ENCODE measurements at places on chromosomes 16 and 17.

DNA sequence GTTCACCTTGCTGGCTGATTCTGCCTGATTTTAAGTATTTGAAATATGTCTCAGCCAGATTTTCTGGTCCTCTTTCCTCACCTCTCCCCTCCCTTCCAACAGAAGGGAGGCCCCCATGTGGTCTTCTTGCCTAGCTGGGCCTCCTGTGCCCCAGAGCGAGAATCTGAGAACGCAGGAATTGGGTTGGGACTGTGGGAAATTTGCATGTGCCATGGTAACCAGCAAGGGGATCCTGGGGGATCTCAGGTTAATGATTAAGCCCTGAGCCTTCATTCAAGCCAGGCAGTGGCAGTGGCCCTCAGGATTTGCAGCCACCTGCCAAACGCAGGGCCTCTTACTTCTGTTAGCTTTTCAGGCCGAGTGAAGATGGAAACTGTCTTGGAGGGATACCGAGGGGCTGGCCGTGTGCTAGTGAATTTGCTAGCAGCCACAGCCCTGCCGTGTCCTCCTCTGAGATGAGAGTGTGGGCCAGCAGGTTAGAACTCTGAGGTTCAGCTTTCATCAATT, 40.2 kb downstream of the KSR1 start:
- DNase-seq, result no peak

DNA sequence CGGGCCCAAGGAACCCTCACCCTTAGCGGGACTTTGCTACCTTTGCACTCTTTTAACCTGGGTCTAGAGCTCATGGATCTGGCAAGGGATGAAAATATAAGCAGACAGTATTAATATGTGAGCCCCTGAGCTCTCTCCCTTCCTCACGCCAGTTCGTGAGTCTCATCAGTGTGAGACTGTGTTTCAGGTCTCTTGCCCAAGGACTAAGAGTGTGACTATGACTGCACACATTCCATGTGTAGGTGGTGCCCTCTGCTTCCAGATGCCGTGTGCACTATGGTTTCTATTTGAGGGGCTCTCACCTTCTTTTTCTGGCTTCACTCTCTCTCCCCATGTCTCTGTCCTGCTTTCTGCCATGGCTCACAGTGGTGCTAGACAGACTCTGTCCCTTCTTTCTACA, 40.5 kb downstream of the DHRS7B start:
- DNase-seq, result no peak

DNA sequence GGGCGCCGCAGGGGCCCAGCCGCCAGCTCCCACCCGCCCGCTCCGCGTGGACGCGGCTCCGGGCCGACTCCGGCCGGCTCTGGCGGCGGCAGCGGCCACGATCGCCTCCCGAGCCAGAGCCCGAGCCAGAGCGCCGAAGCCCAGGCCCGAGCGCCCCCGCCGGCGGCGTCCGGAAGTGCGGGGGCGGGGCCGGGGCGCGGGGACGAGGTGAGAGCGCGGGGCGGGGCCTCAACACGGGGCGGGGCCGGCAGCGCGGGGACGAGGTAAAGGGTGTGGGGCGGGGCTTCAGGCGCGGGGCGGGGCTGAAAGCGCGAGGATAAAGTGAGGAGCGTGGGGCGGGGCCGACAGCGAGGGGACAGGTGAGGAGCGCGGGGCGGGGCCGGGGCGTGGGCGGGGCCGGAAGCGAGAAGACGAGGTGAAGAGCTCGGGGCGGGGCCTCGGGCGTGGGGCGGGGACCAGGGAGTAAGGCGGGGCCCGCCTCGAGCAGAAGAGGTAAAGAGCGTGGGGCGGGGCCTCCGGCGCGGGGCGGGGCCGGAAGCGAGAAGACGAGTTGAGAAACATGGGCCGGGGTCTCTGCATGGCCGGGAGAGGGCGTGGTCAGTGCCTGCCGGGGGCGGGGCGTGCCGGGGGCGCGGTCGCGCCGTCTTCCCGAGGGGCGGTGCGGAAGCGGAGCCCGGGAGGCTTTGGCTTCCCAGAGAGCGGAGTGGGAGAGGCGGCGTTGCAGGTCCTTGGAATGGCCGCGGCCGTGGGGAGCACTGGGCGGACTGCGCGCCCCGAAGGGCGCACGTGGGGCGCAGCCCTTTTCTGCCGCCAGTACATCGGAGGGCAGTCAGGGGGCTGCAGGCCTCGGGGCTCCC, at the start of gene AXIN1:
Gene AXIN1, minus strand, starts transcription at position 177 of the 857 bp plus-strand sequence. CDS start 5,698 bp downstream, outside the sequence.
- DNase-seq, result peak; percentile 85

DNA sequence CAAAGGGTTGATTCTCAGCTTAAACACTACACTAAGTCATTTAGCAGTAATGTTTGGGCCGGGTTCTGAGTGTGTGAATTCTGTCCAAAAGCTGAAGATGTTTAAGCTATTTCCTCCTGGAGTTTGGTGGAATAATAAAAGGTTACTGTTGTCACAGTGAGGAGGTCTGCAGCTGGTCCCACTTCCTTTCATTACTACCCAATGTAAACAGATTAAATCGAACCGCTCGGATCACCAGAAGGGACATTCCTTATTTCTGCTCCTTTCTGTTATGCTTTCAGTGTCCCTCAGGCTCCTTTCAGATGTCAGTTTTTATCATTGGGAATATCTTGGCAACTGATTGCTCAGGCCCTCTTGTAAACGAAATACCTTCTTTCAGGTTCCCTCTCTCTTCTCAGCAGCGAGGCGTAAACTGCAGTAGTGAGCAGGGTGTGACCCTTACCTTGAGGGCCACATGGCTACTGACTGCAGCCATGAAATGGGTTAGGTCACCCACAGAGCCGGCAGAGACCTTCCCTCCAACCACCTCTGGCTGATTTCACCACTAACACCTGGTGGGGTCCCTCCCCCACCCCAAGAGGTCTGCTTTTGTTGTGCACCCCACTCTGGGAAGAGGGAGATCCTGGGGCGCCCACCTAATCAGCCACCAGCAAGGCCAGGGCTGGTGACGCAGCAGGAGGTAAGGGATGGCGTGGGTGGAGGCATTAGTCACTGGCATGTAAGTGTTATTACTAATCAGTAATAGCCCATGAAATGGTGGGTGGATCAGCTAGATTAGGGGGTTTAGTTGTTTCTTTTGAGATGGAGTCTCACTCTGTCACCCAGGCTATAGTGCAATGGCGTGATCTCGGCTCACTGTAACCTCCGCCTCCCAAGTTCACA, 117.6 kb downstream of the VPS53 start:
- no peak for DNase-seq

GRCh38 chr16:50068550-50068949, 2.8 kb downstream of the HEATR3 start:
- no peak for DNase-seq

- no peak for DNase-seq
These were observed 12.1 kb upstream of the ALDOA start for GRCh38 chr16:30053376-30054015.

DNA sequence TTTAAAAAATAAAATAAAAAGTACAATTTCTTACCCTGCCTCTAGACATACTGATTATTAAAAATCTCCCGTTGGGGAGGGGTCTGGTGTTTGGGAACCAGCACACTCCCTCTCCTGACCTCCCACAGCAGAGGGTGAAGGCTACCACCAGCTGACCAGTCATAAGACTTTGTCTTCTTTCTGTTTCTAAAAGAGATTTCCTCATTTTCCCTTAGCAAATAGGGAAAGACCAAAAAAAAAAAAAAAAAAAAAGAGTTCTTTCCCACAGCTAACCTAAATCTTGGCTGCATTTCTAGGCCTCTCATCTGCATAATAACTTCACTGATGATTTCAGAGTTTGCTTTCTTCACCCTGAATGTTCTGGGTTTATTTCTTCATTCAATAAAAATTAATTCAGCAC, 30.3 kb downstream of the CDK5RAP3 start:
- no peak for DNase-seq

- DNase-seq, result no peak
These were observed 2.4 kb downstream of the RHBDF2 start for GRCh38 chr17:76498876-76499251.

GRCh38 chr17:68155692-68156091, 92.2 kb upstream of the AMZ2 start:
- DNase-seq, result no peak

GRCh38 chr16:19179546-19180490, 11.8 kb downstream of the SYT17 start:
- peak; percentile 33 for DNase-seq

GRCh38 chr17:44279666-44280391, 11.9 kb upstream of the SLC4A1 start:
- DNase-seq, result peak; percentile 42

GRCh38 chr17:45385331-45385997, 47.2 kb downstream of the ARHGAP27 start:
- peak; percentile 84 for DNase-seq

- no peak for DNase-seq
These were observed at the start of gene OR1F1 for GRCh38 chr16:3187798-3188674. TSS of gene OR1F1 (plus strand) at chr16:3188204.

DNA sequence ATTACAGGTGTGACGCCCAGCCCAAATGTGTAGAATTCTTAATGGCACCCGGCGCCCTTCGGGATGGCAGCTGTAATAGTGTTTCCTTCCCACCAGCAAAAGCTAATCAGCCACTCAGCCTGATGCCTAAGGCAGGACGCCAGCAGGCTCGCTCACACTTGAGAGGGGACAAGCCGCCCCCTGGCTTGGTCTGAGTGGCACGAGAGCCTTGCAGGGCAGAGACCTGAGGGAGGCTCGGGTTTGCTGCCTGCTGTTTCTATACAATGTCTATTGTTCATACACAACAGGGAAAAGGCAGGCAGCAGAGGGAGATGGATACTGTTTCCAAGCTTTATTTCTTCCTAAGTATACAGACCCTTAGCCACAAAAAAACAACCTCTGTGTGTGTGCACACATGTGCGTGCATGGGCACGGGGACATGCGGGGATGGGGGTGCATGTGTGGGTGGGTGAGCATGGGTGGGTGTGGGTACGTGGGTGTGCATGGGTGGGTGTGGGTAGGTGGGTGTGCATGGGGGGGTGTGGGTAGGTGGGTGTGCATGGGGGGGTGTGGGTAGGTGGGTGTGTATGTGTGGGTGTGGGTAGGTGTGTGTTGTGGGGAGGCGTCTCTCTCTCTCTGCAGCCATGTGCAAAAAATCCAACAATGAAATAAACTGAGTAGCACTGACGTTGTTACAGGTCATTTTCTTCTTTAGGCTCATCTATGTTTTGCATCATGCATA, 10.0 kb downstream of the SLC38A8 start:
- no peak for DNase-seq

GRCh38 chr17:14299280-14300141, 1.4 kb upstream of the HS3ST3B1 start:
- DNase-seq, result no peak

- peak; percentile 92 for DNase-seq
These were observed 583.4 kb upstream of the PSMD7 start for GRCh38 chr16:73713251-73713650.

DNA sequence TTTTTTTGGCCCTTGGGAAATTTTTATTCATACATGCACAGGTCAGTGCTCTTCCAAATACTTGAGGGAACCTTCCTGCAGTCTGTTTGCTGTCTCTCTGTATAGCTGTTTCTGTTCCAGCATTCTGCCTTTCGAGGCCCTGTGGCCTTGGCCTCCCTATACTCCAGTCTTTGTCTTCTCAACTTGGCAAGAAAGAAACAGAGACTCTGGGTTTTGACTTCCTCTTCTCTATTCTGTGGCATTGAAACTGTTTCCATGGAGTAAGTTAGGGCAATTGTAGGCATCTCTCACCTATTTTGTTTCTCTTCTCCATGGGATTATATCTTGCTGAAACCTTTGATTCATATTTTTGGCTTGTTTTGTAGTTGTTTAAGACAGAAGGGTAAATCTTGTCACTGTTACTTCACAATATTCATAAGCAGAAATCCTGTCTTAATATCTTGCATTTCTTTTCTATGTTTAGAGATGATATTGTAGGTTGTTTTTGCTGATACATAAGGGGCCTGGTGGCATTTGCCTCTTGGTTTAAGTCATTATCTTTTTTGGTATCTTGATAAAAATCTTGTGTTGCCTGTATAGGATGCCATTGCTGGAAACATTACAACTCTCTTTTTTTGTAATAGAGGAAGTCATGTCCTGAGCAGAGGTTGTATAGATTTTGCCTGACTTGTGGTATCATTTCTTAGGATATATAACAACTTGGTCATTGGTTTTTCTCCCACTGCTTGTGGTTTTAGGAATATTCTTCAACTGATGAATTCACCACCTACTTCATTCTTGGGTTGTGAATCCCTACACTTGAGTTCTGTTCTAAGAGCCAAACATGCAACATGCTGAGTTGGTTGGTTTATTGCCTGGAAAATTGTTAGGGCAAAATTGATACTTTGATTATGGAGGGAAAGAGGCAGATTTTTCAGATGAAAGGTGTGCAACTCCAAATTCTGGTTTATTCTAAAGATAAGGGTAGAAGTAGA, 168.6 kb downstream of the FTO start:
- DNase-seq, result peak; percentile 7

GRCh38 chr16:3401719-3402397, 843 bp downstream of the ZNF174 start:
- DNase-seq, result no peak

- DNase-seq, result no peak
These were observed 16.9 kb upstream of the CDRT15L2 start for GRCh38 chr17:20562587-20562986.

DNA sequence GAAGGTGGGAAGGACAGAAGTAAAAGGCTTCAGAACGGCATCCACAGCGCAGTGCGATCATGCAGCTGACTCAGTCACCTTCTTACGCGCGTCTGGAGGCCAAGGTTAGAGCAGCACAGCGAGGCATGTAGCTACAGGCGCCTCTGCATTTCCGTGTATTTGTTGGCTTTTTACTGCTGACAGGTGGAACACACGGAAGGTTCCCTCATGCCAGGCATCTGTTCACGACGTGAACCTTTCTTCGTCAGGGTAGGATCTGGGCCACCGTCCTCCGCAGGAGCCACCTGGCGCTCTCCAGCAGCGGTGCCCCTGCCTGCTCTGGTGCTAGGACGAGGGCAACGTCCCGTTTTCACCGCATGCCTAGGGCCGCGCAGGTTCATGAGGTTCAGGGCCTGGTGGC, 15.3 kb downstream of the TMEM204 start:
- no peak for DNase-seq

DNA sequence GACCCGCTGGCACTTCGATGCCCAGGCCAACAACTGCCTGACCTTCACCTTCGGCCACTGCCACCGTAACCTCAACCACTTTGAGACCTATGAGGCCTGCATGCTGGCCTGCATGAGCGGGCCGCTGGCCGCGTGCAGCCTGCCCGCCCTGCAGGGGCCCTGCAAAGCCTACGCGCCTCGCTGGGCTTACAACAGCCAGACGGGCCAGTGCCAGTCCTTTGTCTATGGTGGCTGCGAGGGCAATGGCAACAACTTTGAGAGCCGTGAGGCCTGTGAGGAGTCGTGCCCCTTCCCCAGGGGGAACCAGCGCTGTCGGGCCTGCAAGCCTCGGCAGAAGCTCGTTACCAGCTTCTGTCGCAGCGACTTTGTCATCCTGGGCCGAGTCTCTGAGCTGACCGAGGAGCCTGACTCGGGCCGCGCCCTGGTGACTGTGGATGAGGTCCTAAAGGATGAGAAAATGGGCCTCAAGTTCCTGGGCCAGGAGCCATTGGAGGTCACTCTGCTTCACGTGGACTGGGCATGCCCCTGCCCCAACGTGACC, 5.0 kb downstream of the WFIKKN2 start:
- DNase-seq, result no peak

GRCh38 chr17:81181811-81182185, 15.8 kb upstream of the AATK start:
- DNase-seq, result no peak

GRCh38 chr17:57913575-57914272, 41.5 kb downstream of the CUEDC1 start:
- no peak for DNase-seq
